ENCODE measurements at places on chromosomes 7 and 10.

GRCh38 chr10:30756151-30756550 is 126.6 kb upstream of the LYZL2 start:
- DNase-seq: no peak

DNA sequence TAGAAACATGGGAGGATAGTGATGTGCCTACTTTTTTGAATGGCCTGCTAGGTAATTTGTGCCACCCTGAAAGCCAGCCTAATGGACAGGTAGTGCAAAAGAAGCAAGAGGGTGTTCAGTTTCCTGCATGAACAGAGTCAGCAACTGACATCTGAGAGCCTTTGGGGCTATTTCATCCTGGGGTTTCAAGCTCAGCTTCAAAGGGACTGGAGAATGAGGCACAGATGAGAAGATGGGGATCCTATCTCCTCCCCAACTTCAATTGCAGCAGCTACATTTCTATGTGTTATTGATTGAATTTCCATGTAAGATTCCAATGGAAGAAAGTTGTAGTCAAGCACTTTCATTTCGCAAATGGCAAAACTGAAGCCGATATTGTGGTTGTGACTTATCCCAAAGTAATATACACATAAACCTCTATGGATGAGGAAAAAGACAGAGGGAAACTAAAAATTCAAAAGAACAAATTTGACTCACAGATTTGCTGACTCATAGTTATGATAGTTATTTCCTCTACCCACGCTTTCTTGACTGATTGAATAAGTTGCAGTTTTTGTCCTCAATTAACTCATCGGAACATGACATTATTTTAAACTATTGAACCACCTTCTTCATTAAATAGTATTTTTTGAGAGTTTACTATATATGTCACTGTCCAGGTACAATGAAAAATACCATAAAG is 42.6 kb upstream of the NRP1 start:
- no peak for DNase-seq

GRCh38 chr10:30433306-30433729 is 666 bp upstream of the MAP3K8 start:
- peak; percentile 61 for DNase-seq

DNA sequence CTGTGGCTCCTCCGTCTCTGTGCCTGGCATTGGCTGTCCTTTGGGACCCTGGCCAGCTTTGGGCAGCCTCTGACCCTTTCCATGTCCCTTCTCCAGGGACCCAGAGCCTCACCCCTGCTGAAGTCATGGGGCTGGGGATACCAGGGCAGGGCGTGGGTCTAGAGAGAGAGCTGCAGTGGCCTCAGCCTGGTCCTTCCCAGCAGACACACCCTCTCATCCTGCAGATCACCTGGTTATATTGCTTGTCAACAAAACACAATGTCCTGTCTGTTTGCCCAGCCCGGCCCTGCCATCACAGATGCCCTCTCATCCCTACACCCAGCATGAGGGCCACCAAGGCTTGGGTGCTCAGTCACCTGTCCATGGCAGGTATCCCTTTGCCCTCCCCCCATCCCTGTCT is 1.8 kb downstream of the MUC17 start:
- DNase-seq: peak; percentile 7

- no peak for DNase-seq
Measured at GRCh38 chr10:22332116-22332692, 11.3 kb downstream of the BMI1 start.

GRCh38 chr7:132557489-132558044 is 18.7 kb downstream of the PLXNA4 start:
- no peak for DNase-seq

GRCh38 chr7:148623586-148624282 is 33.2 kb downstream of the C7orf33 start:
- peak; percentile 50 for DNase-seq

DNA sequence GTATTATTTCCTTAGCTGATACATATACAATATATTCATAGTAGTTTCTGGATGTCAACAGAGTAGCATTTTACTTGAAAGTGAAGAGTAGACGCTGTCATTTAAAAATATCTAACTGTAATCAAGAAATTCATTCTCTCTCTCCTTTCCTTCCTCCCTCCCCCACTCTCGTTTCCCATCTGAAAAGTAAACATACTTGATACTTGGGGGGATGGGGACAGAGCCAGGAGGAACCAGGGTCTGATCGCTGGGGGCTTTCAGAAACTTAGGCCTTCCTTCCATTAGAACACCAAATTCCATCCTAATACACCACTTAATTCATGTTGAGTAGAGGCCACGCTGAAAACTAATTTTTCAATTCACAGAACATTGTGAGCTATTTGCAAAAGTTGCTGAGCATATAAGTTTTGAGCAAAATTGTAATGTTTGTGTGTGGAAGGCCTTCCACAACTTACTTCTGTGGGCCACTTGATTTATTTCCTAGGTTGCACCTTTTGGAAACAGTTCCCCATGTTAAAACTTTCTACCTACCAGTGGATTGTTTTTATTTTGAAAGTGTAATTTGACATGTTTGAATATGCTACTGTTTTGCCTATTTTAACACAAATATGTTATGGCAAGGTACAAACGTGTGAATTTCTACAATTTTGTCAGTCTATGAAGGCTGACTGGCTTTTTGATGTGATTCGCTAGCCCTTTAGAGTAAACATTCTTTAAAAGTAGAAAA is 35.2 kb downstream of the CNPY1 start:
- DNase-seq: no peak

- DNase-seq: no peak
Measured at GRCh38 chr10:19245889-19246752, 197.5 kb downstream of the MALRD1 start.

GRCh38 chr10:15515202-15515601 is 144.1 kb upstream of the FAM171A1 start:
- no peak for DNase-seq
